Glomerular endothelial cell (primary cell): ENCODE measurements at places on chromosomes 5 and 9. TPM values are rescaled to one million over a fixed set of nuclear protein-coding genes. Genes with fewer than 3 reads are reported as not detected.

GRCh38 chr5:96649681-96650540, 12.3 kb upstream of the CAST start:
- DNase-seq, result no peak

DNA sequence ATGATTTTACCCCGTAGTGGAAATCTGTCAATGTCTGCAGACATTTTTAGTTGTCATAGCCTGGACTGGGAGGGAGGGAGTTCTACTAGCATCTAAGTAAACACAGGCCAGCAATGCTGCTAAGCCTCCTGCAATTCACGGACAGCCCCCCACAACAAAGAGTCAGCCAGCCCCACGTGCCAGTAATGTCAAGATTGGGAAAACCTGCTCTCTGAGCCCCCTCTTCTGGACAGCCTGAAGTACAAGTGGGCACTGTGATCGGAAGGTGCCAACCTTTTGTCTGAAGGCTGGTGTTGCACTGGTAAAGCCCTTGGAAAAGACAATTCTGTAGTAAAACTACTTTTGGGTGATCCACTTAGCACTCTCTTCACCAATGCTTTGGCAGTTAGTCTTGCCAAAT, 154.5 kb downstream of the TARS1 start:
- DNase-seq, result no peak

- DNase-seq, result no peak
Observed at GRCh38 chr5:116583862-116584222, 9.2 kb upstream of the SEMA6A start.

DNA sequence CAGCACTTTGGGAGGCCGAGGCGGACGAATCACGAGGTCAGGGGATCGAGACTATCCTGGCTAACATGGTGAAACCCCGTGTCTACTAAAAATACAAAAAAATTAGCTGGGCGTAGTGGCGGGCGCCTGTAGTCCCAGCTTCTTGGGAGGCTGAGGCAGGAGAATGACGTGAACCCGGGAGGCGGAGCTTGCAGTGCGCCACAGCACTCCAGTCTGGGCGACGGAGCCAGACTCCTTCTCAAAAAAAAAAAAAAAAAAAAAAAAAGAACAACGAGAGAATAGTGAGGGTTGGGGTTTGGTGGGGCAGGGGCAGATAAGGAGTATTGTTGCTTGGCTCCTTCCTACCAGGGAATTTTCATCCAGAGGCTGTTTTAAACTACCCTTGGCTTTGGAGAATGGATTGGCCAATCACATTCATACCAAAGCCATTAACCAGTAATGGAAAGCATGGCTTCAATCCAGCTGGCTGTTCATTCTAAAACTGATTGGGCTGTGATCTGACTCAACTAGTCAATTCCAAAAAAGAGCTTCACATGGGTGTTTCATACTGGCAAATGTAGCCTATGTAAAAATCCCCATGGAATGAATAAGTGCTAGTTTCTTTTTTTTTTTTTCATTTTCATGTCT, 64.4 kb downstream of the PLCXD3 start:
- no peak for DNase-seq

DNA sequence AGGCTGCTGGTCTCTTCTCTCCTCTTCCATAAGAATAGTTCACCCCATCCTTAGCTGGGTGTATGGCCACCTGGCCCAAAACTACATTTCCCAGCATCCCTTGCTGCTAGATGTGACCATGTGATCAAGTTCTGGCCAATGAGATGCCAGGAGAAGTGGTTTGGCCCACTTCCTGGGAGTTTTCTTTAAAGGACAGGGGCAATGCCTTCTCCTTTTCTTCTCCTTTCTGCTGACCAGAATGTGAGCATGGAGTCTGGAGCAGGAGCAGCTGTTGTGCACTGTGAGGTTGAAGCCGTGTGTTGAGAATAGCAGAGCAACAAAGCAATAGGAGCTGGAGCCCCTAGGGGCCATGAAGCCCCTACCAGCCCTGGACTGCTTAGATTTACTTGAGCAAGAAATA, 36.8 kb downstream of the C9orf50 start:
- DNase-seq, result peak; percentile 20

GRCh38 chr5:150787656-150788055, 9.1 kb downstream of the SMIM3 start:
- no peak for DNase-seq

GRCh38 chr5:159231167-159231566, 21.8 kb upstream of the RNF145 start:
- DNase-seq, result no peak

GRCh38 chr5:157670662-157671591, at the start of gene C5orf52:
Gene C5orf52, plus strand, starts transcription at chr5:157671533. Its CDS starts 82 bp downstream, at chr5:157671615.
- DNase-seq, result peak; percentile 34

GRCh38 chr5:73339051-73339575, 109.5 kb downstream of the FOXD1 start:
- DNase-seq, result no peak

The TTLL11 gene
- total RNA-seq, result 4.6 and 8.2 TPM in 2 replicates

The ZCCHC9 gene
- 15.0 and 16.2 TPM in 2 replicates for total RNA-seq

The ARID3C gene
- total RNA-seq, result 0.29 TPM in 1 of 2 replicates, not detected in the other

The ASB6 gene
- 24.9 and 29.8 TPM in 2 replicates for total RNA-seq

The BRINP1 gene
- 0.12 TPM in 1 of 2 replicates, not detected in the other for total RNA-seq

The SV2C gene
- not detected in 2 replicates for total RNA-seq
